Fibroblast of skin of left quadriceps (primary cell): ENCODE measurements at places on chromosomes 3 and 15.

GRCh38 chr15:63678393-63678792, 81.2 kb downstream of the FBXL22 start:
- DNase-seq = no peak

- DNase-seq = no peak
Measured at GRCh38 chr3:173743111-173743510, 345.6 kb downstream of the NLGN1 start.

DNA sequence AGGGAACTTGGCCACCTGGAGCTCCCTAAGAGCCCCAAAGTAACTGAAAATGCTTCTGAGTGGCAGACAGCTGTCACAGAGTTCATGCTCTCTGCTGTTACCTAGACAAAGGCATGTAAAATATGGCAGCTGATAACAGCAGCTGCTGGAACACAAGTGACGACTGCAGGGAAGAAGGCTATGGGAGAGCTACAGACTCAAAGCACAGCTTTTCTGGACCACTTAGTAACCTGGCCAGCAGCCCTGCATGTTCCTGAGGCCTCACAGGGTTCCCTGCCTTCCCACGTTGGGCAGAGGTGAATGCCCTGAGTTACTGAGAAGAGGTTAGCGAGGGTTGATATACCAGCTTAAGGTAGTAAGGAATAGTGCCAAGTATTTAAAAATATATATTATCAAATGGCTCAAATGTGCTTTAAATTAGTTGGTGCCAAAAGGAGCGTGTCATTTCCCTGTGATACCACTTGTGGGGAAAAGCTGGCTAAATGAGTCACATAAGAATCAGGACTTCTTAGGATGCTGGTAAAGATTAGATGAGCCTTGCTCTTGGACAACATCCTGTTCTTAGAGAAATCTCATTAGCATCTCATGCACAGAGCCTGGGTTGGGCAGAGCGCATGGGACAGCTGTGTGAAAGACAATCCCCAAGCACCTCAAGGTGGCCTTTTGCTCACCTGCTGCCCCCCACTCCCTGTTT, 76.4 kb upstream of the SCN5A start:
- no peak for DNase-seq

- no peak for DNase-seq
Measured at GRCh38 chr3:179681492-179682263, 28.8 kb downstream of the USP13 start.

- DNase-seq = no peak
Measured at GRCh38 chr3:138914870-138915502, 32.0 kb downstream of the FOXL2 start.
